ENCODE measurements at places on chromosomes 7 and 10.

- DNase-seq, result no peak
Observed at GRCh38 chr7:155280446-155281397, 17.0 kb upstream of the INSIG1 start.

GRCh38 chr7:44977304-44977958 is 1.4 kb downstream of the MYO1G start:
- DNase-seq, result peak; percentile 70

DNA sequence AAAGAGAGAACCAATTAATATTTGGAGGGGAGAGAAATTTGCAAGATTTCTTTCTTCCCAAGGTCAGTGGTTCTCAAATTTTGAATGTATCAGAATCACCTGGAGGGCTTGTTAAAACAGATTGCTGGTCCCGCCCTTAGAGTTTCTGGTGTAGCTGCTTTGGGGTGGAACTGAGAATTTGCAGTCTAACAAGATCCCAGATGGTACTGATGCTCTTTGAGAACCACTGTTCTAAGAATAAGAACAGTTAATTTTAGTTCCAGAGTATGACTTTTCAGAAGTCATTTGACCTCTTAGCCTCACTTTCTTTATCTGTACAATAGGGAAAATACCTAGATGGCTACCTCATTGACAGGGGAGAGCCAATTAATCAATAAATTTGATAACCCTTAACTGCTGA is 161.6 kb downstream of the PRKG1 start:
- DNase-seq, result no peak

GRCh38 chr10:15563246-15563645 is 156.5 kb downstream of the ITGA8 start:
- DNase-seq, result no peak

- peak; percentile 51 for DNase-seq
Observed at GRCh38 chr7:30771880-30772425, 736 bp downstream of the MINDY4 start.

DNA sequence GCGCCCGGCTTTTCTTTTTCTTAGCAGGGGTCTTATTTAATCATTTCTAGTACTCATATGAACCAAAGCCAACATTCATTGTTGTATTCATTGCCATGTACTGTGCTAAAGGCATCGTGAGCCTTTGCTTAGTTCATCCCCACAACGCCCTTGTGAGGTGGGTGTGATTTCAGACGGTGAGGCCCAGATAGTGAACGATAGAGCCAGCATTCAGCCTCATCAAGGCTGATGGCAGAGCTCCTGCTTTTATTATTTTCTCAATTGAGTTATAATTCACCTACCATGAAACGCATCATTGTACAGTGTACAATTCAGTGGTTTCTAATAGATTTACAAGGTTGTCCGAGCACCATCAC is 50.1 kb downstream of the HK1 start:
- peak; percentile 59 for DNase-seq

GRCh38 chr10:3723766-3724165 is 61.2 kb downstream of the KLF6 start:
- DNase-seq, result no peak

GRCh38 chr7:50321487-50322067 is 17.1 kb downstream of the IKZF1 start:
- no peak for DNase-seq

GRCh38 chr10:33506838-33507661 is 172.6 kb upstream of the NRP1 start:
- DNase-seq, result no peak

- no peak for DNase-seq
Observed at GRCh38 chr10:110413049-110413783, 84.5 kb upstream of the DUSP5 start.

DNA sequence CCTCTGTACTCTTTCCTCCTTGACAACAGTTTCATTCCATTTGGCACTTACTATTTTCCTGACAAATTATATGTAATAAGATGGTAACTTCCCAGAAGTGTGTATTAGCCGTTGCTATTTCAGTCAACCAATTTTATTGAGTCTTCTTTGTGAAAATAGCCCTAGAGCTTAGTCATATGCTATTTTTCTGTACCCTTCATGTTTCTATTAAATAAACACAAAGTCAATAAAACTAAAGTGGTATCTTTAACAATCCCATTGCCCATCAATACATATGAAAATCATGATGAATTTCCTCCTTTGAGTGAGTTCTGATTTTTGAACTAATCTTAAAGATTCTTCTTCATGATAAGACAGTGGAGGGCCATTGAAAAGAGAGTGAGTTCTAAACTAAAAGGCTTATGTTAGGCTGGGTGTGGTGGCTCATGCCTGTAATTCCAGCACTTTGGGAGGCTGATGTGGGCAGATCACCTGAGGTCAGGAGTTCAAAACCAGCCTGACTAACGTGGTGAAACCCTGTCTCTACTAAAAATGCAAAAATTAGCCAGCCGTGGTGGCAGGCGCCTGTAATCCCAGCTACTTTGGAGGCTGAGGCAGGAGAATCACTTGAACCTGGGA is 5.9 kb upstream of the MYPN start:
- no peak for DNase-seq

- DNase-seq, result no peak
Observed at GRCh38 chr7:130473876-130474275, 18.0 kb upstream of the MEST start.

GRCh38 chr10:43047288-43047970 is 29.4 kb upstream of the RET start:
- DNase-seq, result no peak

DNA sequence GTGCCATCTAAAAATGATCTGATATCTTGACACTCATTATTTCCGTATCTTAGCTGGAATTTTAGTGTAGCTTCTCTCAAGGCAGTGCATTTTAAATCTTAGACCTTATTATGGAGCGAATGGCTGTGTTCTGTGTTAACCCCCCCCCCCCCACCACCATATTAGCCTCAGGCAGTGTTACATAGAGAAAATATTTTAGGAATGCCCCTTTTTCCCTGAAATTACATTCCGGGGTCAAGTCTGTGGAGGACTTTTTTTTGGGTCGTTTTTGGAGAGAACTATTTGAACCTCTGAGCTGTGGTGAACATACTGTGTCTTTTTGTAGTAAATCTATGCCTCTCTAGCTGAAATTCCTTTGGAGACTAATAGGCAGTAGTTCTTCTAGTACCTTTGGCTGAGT is 3.1 kb downstream of the CCDC126 start:
- no peak for DNase-seq

DNA sequence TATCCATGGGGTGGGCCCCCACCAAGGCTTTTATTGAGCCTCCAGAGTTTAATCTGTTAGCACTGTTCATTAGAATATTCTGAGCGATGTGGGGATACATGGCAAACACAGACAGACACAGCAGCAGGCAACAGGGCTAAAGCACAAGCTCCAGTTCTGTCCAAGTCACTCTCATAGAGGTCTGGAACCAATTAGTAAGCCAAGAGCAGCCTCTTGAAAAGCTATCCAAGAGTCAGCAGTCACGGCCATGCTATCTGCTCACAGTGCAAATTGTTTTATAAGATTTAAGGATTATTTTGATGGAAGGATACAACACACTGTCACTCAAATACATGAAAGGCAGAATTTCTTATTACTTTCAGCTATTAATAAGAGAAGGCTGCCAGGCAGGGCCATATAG is 86.4 kb upstream of the DGKB start:
- no peak for DNase-seq

DNA sequence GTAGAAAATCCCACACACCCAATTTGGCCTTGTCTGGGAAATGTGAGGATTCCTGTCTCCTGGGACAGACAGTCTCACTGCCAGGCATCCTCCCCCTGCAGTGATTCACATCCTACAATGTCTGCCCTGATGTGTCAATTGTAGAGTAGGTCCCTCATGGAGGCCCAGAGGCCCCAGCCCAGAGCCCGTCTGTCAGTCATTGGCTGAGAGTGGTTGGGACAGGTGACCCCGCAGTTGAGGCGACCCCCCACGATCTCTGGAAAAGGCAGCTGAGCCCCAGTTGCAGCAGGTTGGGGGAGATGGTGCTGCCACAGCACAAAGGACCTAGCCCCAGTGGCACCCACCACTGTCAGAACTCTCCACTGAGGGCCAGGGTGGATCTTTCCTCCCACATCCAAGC is 84.3 kb upstream of the INSIG1 start:
- no peak for DNase-seq

- DNase-seq, result no peak
Observed at GRCh38 chr10:67257018-67257417, 331.2 kb downstream of the LRRTM3 start.

GRCh38 chr10:89373916-89374711 is 3.7 kb upstream of the IFIT1B start:
- DNase-seq, result peak; percentile 91

DNA sequence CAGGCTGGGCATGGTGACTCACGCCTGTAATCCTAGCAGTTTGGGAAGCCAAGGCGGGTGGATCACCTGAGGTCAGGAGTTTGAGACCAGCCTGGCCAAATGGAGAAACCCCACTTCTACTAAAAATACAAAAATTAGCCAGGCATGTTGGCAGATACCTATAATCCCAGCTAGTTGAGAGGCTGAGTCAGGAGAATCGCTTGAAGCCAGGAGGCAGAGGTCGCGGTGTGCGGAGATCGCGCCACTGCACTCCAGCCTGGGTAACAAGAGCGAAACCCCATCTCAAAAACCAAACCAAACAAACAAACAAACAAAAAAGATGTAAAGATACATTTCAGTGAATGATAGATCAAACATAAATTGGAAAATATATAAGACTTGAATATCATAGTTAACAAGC is 105.9 kb downstream of the PLPP4 start:
- DNase-seq, result no peak

DNA sequence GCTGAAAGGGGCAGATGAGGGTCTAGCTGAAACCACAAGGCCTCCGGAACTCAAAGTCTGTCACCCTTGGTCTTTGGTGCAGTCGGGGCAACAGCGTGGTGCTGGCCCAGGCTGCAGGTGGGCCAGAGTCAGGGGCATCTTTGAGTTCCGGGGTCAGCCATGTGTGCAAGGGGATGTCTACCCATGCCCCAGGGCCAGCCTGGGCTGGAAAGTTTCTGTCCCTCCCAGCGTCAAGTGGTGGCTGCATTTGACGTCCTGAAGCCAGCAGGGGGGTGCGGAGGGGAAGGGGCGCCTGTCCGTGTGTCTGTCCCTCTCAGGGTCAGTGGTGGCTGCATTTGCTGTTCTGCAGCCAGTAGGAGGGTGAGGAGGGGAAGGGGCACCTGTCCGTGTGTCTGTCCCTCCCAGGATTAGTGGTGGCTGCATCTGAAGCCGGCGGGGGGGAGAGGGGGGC is 638 bp downstream of the BRAT1 start:
- peak; percentile 62 for DNase-seq

DNA sequence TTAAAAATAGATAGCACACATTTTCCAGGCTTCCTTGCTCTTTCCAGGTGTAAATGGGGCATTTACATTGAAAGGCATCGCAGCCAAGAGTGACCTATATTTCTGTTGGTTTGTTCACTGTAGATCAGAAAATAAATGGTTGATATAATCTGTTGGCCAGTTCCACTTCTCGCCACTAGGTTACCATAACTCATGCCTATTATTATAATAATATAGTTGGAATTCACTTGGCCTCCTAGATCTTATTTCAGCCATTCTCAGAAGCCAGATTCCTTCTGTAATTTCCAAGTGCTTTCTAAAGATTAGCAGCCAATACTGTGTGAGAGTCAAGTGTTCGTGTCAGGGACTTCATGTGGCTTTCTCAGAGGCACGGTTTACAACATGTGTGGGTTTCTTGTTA is 179.5 kb downstream of the DNAH11 start:
- DNase-seq, result no peak

GRCh38 chr7:33798686-33799325 is 106.5 kb upstream of the BMPER start:
- DNase-seq, result no peak

- DNase-seq, result no peak
Observed at GRCh38 chr10:121860810-121861209, 67.0 kb downstream of the ATE1 start.

DNA sequence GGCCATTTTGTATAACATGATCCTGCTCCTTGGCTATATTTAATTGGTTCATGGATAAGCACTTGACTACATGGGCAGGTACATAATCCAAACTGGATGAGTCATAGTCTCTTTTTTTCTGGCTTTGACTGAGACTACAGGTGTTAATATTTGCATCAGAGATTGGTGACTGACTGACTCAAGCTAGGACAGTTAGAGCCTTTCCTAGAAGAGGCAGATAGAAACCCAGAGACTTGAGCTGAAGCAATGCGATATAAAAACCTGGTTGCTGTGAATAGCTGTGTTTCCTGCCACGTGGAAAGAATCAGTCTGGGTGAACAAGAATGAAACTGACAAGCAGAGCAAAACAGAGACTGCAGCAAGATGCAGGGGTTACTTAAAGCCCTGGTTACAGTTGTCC is 81.0 kb downstream of the SAMD9 start:
- DNase-seq, result no peak

DNA sequence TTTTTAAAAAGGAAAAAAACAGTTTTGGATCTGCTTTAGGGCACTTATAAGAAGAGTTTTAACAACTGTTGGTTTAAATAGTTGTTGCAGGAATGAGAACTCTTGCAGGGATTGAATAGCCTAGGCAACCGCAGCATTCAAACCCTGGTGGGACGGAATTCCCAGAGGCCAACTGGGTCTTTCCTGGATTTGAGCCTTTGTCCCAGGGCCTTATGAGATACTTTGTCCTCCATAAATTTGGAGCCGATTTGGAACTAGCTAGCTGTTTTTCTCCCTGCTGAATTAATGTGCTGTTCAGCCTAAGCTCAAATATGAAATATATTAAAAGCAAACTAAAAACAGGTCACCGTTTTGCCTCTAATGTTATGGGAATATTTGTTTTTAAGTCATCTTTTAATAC is 109.6 kb downstream of the LRMDA start:
- DNase-seq, result no peak

DNA sequence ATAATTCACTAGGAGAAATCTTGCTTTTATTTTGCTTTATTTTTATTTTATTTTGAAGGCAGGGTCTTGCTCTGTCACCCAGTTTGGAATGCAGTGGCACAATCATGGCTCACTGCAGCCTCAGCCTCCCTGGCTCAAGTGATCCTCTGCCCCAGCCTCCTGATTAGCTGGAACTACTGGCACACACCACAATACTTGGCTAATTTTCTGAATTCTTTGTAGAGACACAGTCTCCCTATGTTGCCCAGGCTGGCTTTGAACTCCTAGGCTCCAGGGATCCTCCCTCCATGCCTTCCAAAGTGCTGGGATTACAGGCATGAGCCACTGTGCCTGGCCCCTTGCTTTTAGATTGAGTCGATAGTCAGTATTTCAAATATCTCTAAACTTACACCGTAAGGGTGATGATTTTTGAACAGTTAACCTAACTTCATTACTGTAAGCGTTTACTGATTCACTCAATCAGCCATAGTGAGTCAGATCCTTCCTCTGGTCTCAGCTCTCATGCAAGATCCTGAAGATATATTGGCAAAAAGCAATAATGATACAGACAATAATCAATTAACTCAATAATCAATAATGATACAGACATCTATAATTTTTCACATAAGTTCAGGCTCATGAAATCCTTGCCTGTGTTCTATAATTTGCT is 239.5 kb downstream of the KIAA1217 start:
- DNase-seq, result no peak

DNA sequence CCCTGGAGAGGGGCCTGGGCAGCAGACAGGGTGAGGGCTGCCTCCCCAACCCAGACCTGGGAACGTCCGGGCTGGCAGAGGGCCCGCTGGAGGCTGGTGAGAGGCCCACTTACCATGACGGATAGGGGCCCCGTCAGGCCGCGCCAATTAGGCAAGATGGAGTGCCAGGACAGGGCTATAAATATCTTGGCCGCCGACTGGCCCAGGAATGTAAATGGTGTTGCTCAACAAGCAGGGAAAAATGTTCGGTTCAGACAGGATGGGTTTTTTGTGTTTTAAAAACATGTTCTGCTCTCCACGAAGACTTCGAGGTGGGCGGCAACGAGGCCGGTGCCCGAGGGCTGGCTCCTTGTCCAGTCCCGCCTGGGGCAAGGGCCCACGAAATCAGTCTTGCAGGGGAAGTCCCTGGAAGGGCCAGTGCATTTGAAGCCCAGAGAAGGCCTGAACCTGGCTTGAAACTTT is 35.8 kb upstream of the ELN start:
- no peak for DNase-seq
